NCI-H2081 (cell line): ENCODE measurements at places on chromosomes 6 and 20.

GRCh38 chr20:63033794-63034709 is 27.3 kb upstream of the BHLHE23 start:
- no peak for DNase-seq

GRCh38 chr6:11908436-11909105 is 103.5 kb upstream of the HIVEP1 start:
- DNase-seq: no peak

DNA sequence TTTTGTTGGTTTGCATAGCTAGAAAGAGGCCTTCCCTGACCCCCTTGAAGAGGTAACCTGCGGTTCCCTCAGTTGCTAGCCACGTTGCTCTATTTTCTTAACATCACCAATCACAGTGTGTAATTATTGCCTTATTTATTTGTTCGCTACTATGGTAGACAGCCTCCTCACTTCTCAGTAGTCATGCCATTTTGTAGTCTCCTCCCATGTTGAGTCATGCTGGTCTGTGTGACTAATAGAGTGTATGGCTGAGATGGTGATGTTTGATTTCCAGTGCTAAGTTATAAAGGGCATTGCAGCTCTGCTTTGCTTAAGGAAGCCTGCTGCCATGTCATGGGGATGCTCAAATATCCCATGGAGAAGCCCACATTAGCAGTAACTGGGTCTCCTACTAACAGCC is 236.6 kb upstream of the CHD6 start:
- no peak for DNase-seq

- DNase-seq: peak; percentile 31
These were observed 39.0 kb upstream of the PTPN1 start for GRCh38 chr20:50471231-50471630.

DNA sequence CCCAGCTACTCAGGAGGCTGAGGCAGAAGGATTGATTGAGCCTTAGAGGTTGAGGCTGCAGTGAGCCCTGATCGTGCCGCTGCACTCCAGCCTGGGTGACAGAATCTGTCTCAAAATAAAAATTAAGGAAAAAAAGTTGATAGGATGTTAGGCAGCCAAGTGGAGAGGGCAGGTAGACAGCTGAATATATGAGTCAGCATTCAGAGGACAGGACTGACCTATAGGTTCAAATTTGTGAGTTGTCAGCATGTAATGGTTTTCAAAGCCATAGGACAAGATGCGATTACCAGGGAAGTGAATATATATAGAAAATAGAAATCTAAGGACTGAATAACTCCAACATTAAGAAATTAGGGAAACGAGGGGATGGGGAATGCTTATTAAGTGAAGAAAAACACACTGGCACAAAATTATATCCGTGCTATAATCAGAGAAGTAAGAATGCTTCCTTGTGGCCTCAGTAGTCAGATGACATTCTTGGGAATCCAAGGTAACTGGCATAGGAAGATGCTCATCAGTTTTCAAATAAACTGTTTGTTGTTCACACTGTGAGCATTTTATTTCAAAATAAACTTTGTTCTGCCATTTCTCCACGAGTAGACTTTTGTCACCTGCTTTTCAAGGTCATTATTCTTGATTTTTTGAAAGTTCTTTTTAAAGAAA is 64.0 kb upstream of the VSTM2L start:
- no peak for DNase-seq

- DNase-seq: peak; percentile 67
These were observed 30.5 kb upstream of the AKAP12 start for GRCh38 chr6:151209071-151209831.
